ENCODE measurements at places on chromosomes 3 and 15.

- DNase-seq = peak; percentile 61
Observed at GRCh38 chr15:100338971-100339444, 2.8 kb downstream of the ADAMTS17 start.

- peak; percentile 87 for DNase-seq
Observed at GRCh38 chr15:69557020-69557706, 104.5 kb downstream of the RPLP1 start.

DNA sequence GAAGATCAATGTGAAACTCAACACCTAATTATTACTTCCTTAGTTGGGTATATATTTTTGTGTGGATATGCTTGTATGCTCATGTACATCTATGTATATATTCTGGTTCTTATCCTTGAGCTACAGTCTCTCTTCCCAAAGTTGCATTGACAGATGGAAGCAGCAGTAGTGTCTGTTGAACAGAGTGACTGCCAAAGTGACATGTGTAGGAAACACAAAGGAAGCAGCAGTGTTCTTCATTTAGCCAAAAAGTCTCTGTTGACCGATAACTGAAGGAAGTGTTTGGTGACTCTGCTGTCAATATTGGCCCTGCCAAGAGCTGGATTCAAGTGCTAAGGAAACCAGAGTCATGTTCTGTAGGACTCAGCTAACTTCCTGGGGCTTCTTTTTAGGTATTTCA is 123.8 kb downstream of the C3orf70 start:
- no peak for DNase-seq

DNA sequence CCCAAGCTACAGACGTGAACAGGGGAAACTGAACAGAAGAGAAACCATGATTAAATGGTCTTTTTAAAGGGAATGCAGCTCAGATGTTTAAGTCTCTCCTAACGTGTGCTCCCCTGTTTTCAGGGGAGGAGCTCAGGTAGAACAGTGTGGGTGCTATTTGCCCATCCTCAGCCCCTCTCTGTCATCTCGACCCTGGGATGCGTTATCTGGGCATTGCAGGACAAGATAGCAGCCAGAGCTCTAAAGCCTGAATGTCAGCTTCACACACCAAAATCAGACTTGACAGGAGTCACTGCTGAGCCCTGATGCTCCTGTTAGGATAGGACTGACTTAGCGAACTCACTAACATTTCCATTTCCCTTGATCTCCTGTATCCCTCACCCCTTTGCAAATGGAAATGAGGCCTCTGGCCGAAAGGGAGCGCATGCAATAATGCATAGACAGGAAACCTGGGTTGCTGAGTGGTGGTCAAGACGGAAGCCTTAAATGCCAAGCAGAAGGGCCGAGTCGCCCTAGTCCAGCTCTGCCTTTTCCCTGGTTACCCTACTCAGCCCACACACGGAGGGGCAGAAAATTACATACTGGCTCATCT is 234.9 kb upstream of the TPM1 start:
- DNase-seq = no peak

GRCh38 chr3:30611613-30612436 is 5.4 kb downstream of the TGFBR2 start:
- peak; percentile 74 for DNase-seq

DNA sequence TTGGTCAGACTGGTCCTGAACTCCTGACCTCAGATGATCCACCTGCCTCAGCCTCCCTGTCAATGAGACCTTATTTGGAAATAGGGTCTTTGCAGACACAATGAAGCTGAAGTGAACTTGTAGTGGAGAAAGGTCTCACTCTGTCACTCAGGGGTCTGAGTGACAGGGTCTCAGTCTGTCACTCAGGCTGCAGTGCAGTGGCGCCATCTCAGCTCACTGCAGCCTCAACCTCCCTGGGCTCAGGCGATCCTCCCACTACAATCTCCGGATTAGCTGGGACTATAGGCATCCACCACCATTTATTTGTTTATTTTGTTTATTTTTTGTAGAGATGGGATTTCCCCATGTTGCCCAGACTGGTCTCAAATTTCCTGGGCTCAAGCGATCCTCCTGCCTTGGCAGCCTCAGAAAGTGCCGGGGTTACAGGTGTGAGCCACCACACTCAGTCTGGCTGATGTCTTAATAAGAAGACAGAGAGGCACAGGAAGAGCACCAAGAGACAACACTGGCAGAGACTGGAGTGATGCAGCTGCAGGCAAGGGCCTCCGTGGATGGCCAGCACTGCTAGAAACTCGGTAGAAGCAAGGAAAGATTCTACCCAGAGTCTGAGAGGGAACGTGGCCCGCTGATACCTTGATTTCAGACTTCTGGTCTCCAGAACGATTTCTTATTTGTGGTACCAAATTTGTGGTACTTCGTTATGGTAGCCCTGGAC is 26.2 kb upstream of the RAF1 start:
- no peak for DNase-seq

GRCh38 chr3:69199942-69200341 is 77.5 kb upstream of the LMOD3 start:
- DNase-seq = no peak

DNA sequence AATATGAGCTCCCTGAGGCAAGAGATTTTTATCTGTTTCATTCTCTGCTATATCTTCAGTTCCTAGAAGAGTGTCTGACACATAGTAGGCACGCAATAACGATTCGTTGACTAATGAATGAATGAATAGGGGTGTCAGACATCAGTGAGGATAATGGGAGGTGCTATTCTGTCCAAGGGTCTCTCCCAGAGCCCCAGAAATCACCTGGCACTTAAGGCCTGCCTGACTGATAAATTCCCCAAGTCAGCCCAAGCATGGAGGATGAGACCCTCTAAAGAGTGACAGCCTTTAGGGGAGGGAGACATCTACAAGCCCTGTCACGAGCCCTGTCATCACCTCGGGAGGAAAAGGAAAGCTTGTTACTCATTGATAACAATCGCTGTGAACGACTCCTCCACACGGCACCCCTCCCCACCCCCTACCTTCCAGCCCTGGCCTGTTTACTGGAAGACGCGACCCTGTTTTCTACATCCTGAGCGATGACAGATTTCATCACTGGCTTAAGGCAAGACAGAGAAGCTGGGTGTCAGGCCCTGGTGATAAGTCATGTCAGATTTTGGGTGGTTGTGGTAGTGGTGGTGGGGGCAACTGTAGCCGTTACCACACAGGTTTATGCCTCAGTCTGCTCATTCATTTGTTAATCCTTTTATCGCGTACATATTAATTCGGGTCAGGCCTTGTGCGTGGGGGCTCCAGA is 23.1 kb downstream of the BHLHE40 start:
- no peak for DNase-seq

GRCh38 chr3:25235466-25235865 is 192.6 kb upstream of the RARB start:
- no peak for DNase-seq

DNA sequence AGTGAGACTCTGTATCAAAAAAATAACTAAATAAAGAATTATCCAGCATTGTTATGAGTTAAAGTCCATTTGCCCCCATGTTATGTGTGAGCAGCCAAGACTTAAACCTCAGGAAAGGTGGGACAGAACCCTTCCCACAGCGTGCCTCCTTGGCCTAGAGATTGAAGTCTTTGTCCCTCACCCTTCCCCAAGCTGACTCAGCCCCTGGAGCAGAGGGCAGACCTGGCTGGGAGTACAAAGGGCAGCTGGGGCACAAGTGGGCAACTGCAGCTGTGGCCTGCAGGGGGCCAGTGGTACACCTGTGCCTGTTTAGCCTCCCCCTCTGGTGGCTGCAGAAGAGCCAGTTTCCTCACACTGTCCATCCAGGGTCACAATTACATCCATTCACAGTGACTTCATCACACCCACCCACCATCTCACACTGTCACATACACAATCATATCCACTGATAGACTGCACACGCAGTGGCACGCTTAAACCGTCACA is 940 bp upstream of the ACY1 start:
- peak; percentile 86 for DNase-seq

DNA sequence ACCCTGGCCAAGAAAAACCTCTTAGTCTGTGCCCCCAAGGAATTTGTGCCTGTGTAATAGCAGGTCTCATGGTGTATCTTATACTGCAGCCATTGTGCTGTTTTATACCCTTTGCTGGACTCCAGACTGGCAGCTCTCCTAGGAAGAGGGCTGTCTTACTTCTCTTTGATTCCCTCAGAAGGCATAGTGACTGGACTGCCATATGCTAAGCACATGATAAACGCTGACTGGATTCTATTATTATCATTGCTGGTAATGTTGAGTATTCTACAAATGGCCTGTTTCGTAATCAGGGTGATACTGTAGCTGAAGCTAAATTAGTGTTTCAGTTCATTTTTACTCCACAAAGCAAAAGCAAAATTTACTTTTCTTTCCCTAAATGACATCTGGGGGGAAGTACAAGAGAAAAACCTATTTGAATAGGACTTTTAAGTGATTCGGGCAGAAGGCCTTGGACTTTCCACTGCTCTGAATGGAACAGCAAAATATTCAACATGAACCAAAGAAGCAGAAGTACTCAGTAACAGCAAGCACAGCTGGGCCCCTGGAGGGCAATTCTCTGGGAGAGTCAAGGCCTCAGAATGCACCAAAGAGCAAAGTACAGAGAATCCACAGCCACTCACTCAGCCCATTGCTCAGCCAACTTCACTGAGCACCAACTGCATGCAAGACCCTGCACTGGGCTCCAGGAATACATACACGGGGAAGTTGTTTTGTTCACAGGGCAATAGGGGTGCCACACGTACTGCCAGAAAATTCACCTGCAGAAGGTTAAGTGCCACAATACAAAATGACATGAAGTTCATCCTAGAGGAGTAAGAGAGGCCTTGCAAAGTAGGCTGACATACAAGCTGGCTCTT is 7.9 kb upstream of the BCL2A1 start:
- no peak for DNase-seq

GRCh38 chr3:127452321-127452821 is 138.2 kb downstream of the TPRA1 start:
- DNase-seq = no peak

DNA sequence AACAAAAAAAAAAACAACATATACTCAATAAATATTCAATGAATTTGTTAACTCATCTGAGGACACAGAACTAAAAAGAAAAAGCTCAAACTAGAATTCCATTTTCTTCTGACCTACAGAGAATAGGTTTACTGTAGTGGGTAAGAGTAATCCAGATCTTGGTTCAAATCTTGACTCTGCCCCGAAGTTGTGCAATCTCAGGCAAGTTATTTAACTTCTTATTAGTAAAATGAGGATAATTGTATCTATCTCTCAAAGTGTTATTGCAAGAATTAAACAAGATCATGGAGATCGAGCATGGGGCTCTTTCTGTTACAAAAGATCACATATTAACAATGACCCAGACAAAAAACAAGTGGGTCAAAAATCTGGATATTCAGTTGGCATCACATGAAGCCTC is 41.1 kb upstream of the OXTR start:
- no peak for DNase-seq

DNA sequence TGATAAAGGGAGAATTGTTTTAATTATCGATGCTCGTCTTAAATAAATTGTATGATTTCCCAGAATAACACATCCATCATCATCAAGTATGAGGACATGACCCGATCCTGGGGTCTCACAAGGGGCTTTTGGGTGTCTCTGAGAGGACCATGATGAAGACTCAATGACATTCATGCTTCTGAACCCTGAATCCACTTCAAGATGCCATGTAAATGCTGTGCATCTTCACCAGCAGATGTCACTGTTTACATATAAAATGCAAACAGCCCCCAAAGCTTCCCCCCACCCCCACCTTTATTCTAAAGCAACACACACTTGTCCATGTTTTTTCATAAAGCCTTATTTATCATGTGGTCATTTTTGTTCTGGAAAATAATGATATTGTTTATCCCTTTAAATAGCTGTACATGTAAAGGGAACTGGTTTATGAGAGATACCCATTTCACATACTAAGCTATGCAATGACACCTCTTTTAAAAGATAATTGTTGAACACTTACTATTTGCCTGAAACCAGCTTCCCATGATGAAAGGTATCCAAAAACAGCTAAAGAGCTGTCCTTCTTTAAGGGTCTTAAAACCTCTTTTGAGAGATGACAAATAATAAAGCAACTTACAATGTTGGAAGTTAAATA is 69.7 kb upstream of the UBE3A start:
- peak; percentile 48 for DNase-seq

GRCh38 chr3:123150449-123151215 is 51.1 kb upstream of the SEC22A start:
- no peak for DNase-seq

Measured in urothelium cell line (cell line).